DND-41 (cell line): ENCODE measurements at places on chromosomes 4 and X.
A peak's percentile ranks its signal among the peaks of the same experiment; 100 is the strongest.

DNA sequence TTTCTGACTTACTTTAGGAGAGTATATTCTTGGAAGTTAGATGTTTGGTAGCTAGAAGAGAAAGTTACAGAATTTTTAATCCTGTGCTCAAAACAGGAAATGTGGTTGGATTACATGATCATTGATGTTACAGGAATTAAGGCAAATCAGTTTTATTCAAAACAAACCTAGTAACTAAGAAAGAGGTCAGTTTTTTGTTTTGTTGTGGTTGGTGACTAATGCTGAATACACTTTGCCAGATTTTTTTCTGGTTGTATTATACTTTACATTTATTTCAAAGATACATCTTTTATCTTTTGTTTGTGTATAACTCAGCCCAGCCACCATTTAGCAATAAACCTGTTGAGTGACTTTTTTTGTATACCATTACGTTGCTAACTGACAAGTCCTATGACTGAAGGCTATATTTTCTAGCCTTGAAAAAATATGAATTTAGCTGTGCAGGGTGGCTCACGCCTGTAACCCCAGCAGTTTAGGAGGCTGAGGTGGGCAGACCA is 116.7 kb downstream of the KLHL8 start:
- no peaks in the 10 kb centered on the region for H3K27me3 ChIP-seq
- H3K27ac ChIP-seq, result no peak overlapping the region; the same call in 1 of the 2 replicates
- DNase-seq, result no peak
- H3K4me1 ChIP-seq, result peaks cover 16% of the 10 kb centered on the region
- H3K4me3 ChIP-seq, result no peak overlapping the region
- peaks cover 50% of the 10 kb centered on the region for H3K36me3 ChIP-seq

GRCh38 chrX:45719751-45720501 is 519.2 kb upstream of the DIPK2B start:
- DNase-seq, result no peak
- H3K4me1 ChIP-seq, result no peaks in the 10 kb centered on the region
- no peak overlapping the region for H3K4me3 ChIP-seq
- H3K36me3 ChIP-seq, result no peaks in the 10 kb centered on the region
- no peak overlapping the region for H3K27ac ChIP-seq
- H3K27me3 ChIP-seq, result no peaks in the 10 kb centered on the region

- H3K27ac ChIP-seq, result no peak overlapping the region
- no peak for DNase-seq
- H3K36me3 ChIP-seq, result no peaks in the 10 kb centered on the region
- no peaks in the 10 kb centered on the region for H3K4me1 ChIP-seq
- no peaks in the 10 kb centered on the region for H3K27me3 ChIP-seq
Measured at GRCh38 chrX:28697732-28698131, 110.5 kb downstream of the IL1RAPL1 start.

GRCh38 chr4:139943277-139943676 is 210.7 kb downstream of the MAML3 start:
- DNase-seq, result no peak
- H3K36me3 ChIP-seq, result no peaks in the 10 kb centered on the region
- H3K27ac ChIP-seq, result no peak overlapping the region
- H3K4me1 ChIP-seq, result no peaks in the 10 kb centered on the region
- no peak overlapping the region for H3K4me3 ChIP-seq
- no peaks in the 10 kb centered on the region for H3K27me3 ChIP-seq

DNA sequence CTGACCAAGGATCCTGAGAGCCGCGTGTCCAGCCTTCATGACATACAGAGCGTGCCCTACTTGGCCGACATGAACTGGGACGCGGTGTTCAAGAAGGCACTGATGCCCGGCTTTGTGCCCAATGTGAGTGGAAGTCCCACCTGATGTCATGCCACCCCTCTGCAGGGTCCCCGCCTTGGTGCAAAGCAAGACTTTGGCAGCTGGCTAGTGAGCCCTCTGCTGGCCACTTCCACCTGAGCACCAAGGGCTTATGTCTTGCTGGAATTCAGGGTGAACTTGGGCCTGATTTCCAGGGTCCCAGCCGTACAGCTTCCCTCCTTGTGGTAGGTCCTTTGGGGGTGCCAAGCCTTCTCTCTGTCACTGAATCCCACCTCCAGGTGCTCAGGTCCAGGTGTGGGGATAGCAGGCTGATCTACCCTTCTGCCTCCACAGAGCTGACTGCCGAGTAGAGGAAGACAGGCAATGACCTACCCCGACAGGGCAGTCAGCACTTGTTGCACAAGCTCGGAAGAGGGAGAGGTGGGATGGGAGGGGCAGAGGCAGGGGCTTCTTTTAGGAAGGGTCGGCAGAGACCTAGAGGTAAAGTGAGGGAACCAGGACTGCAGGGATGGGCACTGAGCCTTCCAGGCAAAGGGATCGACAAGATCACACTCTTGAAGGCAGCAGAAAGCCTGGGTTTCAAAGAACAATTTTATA is 248.1 kb downstream of the EVC2 start:
- no peak overlapping the region for H3K27ac ChIP-seq
- no peaks in the 10 kb centered on the region for H3K4me1 ChIP-seq
- DNase-seq, result peak; percentile 26
- peaks cover 5% of the 10 kb centered on the region; the same call in 1 of the 2 replicates for H3K36me3 ChIP-seq
- H3K27me3 ChIP-seq, result no peaks in the 10 kb centered on the region
